ENCODE measurements at places on chromosomes 2 and 18. TPM values are rescaled to one million over a fixed set of nuclear protein-coding genes. Genes with fewer than 3 reads are reported as not detected.

The DSG4 gene
- total RNA-seq, result not detected

The SMYD5 gene
- total RNA-seq, result 9.5 TPM

The TMEM178A gene
- total RNA-seq, result 1.9 TPM

The ANKRD23 gene
- 1.6 TPM for total RNA-seq

The GCC2 gene
- total RNA-seq, result 11.8 TPM

The ASB18 gene
- total RNA-seq, result not detected

The TRIM54 gene
- total RNA-seq, result not detected

The MAP2 gene
- total RNA-seq, result 8.8 TPM

The FASTKD1 gene
- 25.7 TPM for total RNA-seq

The GALM gene
- total RNA-seq, result 4.8 TPM

The UBE2E3 gene
- 98.1 TPM for total RNA-seq

The SAG gene
- not detected for total RNA-seq

The NPPC gene
- 0.82 TPM for total RNA-seq

The SERPINB12 gene
- not detected for total RNA-seq

The ARHGEF33 gene
- total RNA-seq, result 0.19 TPM

The CFAP221 gene
- total RNA-seq, result 1.1 TPM

The DQX1 gene
- total RNA-seq, result not detected

The ZNF521 gene
- 118 TPM for total RNA-seq

The GCG gene
- total RNA-seq, result not detected

The HNRNPA3 gene
- 45.2 TPM for total RNA-seq

The STARD6 gene
- not detected for total RNA-seq

The DSC2 gene
- total RNA-seq, result 0.64 TPM

The ANKRD30B gene
- total RNA-seq, result 0.70 TPM

The RAB6D gene
- total RNA-seq, result not detected

The SFT2D3 gene
- total RNA-seq, result 7.3 TPM

The ALLC gene
- total RNA-seq, result not detected

The HSPE1 gene
- 146 TPM for total RNA-seq

The IL18RAP gene
- not detected for total RNA-seq

The CXCR1 gene
- total RNA-seq, result not detected

The ATIC gene
- 43.6 TPM for total RNA-seq

The IL1RN gene
- total RNA-seq, result not detected

The OSR1 gene
- total RNA-seq, result 1.3 TPM

The RGPD4 gene
- total RNA-seq, result not detected

The HIBCH gene
- total RNA-seq, result 19.4 TPM

The PLGLB2 gene
- total RNA-seq, result 0.99 TPM

The NEU2 gene
- total RNA-seq, result not detected

The RGPD3 gene
- 0.05 TPM for total RNA-seq

The DNAJC5G gene
- 0.47 TPM for total RNA-seq

The NDUFV2 gene
- total RNA-seq, result 93.2 TPM

The EHD3 gene
- total RNA-seq, result 22.9 TPM

The ACVR1C gene
- 0.06 TPM for total RNA-seq

The AP1S3 gene
- total RNA-seq, result 6.7 TPM

The CHST9 gene
- total RNA-seq, result not detected

The GYPC gene
- total RNA-seq, result 308 TPM

The MCFD2 gene
- 174 TPM for total RNA-seq

The SKA1 gene
- 1.7 TPM for total RNA-seq

The ID2 gene
- total RNA-seq, result 6.0 TPM

The B3GNT7 gene
- 0.44 TPM for total RNA-seq

The CPLX4 gene
- total RNA-seq, result not detected

The COLEC12 gene
- 13.2 TPM for total RNA-seq

The LIMS2 gene
- total RNA-seq, result 15.6 TPM

The ADCYAP1 gene
- total RNA-seq, result 0.12 TPM

The ARHGEF4 gene
- total RNA-seq, result 0.24 TPM

The RESP18 gene
- not detected for total RNA-seq

The DAW1 gene
- total RNA-seq, result 0.58 TPM

Data from glomerular endothelial cell (primary cell).